ENCODE measurements at places on chromosomes 4 and X. TPM values are rescaled to one million over a fixed set of nuclear protein-coding genes. Genes with fewer than 3 reads are reported as not detected.

- DNase-seq, result no peak
Measured at GRCh38 chr4:61596606-61597340, 396.6 kb downstream of the ADGRL3 start.

- DNase-seq, result peak; percentile 56
Measured at GRCh38 chrX:120000490-120001246, 57.1 kb upstream of the NKAP start.

- no peak for DNase-seq
Measured at GRCh38 chr4:121054373-121054772, 18.0 kb downstream of the NDNF start.

DNA sequence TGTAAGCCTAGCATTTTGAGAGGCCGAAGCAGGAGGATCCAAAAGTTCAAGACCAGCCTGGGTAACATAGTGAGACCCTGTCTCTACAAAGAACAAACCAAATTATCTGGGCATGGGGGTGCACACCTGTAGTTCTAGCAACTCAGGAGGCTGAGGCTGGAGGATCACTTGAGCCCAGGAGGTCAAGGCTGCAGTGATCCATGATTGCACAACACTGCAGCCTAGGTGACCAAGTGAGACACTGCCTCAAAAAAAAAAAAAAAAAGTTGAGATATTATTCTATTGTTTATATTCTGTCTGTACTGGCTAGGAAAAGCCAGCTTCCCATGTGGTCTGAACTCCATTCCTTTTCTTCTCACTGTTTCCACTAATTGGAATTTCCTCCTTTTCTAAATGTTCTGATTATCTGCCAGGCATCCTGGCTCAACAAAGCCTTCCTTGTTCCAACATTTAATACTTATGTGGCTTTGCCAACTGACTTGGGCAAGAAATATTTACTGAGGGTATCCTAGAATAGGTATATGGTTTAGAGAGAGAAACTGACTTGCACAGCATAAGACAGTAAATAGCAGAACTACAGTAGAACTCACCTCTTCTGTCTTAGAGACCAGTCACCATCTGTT is 175.2 kb upstream of the ADAMTS3 start:
- peak; percentile 1 for DNase-seq

DNA sequence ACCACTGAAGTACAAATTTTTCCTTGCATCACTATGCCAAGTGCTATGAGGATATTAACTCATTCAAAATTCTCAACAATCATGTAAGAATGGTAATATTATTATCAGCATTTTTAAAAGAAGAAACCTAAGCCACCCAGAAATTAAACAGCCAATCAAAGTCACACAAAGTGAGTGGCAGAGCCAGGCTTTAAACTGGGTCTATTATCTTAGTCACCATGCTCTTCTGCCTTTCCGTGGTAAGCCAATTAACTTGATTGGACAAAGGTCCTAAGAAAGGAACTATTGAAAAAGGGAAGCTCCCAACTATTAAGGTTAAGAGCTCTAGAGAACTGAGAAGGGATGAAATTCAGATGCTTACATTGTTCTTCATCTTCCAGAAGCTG is 111.5 kb downstream of the ASB9 start:
- no peak for DNase-seq

DNA sequence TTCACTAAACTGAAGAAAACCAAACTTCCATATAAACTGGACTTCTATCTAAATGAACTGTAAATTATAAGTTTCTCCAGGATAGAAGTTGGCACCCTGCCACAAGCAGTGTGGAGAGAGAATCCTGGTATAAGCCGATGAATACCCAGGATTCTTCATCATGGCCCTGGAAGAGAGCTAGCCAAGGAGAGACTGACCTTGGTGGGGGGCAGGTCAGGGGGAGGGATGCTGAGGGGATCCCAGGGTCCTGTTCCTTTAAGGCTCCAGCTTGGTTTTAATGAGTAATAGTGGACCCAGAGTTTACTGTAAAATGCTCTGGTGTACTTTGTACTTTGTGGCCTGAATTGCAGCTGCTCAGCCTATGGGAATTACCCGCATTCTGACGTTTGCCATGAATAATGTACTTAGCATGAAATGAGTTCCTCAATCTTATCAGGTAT is 16.9 kb downstream of the RASSF6 start:
- peak; percentile 40 for DNase-seq

GRCh38 chrX:151703487-151703886 is 8.2 kb downstream of the PRRG3 start:
- no peak for DNase-seq

DNA sequence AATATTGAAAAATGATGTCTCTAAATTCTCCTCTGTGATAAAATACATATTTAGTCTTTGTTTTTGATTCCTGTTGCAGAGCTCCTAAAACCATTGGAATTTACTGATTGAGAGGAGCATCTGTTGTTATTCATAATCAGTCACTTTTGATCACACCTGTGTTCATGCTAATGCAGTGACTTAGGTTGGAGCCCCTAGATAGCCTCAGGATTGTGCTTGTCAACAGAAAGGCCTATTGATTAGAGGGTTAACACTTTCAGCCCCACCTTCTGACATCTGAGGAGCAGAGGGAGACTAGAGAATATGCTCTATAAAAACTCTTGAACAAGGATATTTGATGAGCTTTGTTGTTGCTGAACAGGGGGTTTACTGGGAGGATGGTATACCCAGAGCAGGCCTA is 409.5 kb upstream of the ADGRL3 start:
- DNase-seq, result no peak

DNA sequence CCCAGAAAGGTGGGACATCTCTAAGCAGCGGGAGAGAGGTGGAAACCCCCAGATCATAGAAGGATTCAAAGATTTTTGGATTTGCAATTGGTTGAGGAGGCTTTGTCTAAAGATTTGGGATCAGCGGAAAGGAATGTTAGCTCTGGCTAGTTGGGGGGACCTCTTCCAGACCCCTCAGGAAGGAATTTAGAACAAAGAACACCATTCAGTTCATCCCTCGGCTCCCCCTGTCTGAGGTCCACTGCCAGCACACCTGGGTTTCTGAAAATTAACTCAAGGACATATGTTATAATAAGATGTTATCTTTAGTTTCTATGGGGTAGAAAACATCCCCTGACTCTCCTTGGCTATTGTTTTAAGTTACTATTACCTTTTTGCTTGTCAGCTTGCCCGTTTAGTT is 163.6 kb downstream of the CEP135 start:
- no peak for DNase-seq

DNA sequence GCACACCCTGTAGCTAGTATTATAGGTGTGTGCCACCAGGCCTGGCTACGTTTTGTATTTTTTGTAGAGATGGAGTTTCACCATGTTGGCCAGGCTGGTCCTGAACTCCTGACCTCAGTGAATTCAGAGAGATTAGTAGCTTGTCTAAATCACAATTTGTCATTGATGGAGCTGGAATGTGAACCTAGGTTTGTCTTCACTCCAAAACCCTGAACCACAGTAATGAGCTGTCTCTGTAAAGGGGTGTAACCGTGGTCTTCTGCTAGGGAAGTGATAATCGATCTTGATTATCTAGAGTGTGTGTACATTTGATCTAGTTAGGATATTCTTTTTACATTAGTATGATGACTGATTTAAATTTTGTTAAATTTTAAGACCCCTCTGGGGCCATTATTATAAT is 8.3 kb downstream of the ARHGAP10 start:
- DNase-seq, result peak; percentile 44

GRCh38 chr4:136900696-136901095 is 631.6 kb downstream of the PCDH18 start:
- peak; percentile 1 for DNase-seq

DNA sequence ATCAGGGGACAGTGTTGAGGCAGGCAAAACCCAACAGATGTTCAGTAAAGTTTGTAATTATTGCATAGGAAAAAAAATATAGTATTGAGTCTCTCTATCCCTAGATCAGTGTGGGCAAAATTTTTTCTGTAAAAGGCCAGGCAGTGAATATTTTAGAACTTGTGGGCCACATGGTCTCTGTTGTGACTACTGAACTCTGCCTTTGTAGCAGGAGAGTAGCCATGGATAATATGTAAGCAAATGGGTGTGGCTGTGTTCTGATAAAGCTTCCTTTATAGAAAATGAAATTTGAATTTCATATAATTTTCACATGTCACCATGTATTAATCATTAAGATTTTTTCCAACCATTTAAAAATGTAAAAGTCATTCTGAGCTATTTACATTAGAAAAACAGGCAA is 193.1 kb downstream of the MID1 start:
- no peak for DNase-seq

DNA sequence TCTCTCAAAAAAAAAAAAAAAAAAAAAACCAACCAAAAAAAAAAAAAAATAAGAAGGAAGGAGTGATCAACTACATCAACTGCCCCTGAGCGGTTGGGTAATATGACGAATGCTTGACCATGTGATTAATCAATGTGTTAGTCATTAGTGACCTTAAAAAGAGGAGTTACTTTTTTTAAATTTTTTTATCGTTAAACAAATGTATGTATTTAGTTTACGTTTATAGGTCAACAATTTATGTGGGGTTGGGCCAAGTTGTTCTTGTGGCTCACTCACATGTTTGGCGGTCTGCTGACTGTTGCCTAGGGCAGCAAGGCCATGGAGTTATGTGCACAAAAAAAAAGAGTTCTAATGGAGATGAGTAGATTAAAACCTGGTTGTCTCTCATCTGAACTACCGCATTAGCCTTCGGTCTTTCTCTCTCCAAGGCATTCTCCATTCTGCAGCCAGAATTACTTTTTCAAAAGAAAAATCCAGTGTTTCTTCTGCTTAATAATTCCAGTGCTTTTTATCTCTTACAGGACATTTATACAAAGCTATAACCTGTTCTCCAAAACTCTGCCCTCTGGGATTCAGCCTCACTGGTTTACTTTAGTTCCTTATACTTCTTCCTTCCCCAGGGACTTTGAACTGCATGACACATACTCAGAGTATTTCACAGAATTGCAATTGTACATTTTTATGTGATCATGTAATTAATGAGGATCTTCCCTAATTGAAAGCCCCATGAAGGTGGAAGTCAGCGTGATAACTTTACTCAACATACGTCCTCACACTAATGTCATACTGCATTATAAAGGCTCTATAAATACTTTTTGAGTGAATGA is 505.5 kb downstream of the ANKRD50 start:
- DNase-seq, result peak; percentile 38

GRCh38 chr4:108590776-108591175 is 29.6 kb upstream of the RPL34 start:
- DNase-seq, result no peak

- DNase-seq, result no peak
Measured at GRCh38 chr4:153281476-153281875, 63.0 kb upstream of the MND1 start.

- peak; percentile 32 for DNase-seq
Measured at GRCh38 chr4:24032371-24032989, 142.6 kb upstream of the PPARGC1A start.

GRCh38 chrX:39402158-39402557 is 600.9 kb downstream of the MID1IP1 start:
- DNase-seq, result no peak

DNA sequence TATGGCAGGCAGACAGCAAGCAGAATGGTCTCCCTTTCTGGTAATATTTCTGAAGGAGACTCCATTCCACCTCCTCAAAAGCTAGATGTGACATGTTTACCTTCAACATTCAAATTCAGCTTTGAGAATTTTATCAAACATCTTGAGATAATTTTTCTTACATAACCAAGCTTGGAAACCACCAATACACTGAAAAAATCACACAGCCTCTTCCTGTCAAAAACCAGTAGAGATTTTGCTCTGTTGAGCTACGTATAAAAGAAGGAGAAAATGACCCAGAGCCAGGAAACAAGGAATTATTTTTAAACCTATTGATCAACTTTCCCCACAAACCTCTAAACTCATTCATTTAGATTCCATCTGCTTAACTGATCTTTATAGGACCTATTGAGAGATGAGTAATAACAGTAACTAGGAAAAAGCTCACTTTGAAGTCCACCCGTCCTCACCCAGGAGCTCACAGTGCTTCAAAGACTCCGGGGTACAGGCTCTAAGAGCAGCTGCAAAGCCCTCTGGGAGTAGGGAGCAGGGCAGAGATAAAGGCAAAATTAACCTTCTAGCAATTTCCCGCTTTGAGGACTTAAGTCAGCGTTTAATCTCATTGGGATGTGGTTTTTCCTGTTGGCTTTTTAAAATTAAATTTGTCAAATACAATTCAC is 318.2 kb upstream of the RASGEF1B start:
- no peak for DNase-seq

GRCh38 chrX:134797390-134797700 is 139.1 kb upstream of the PLAC1 start:
- DNase-seq, result no peak

The CSAG1 gene
- total RNA-seq, result 6.6 TPM

The AR gene
- total RNA-seq, result 4.2 TPM

The FREM3 gene
- total RNA-seq, result not detected

The RAB33A gene
- total RNA-seq, result 0.42 TPM

The SORCS2 gene
- total RNA-seq, result not detected

The CCKAR gene
- 26.1 TPM for total RNA-seq

The ADH5 gene
- total RNA-seq, result 126 TPM
